BJ (cell line): ENCODE measurements at places on chromosomes 1 and 21.

GRCh38 chr1:41526956-41527561 is 42.6 kb upstream of the EDN2 start:
- DNase-seq: no peak

GRCh38 chr1:96934282-96934681 is 212.7 kb downstream of the PTBP2 start:
- DNase-seq: no peak

DNA sequence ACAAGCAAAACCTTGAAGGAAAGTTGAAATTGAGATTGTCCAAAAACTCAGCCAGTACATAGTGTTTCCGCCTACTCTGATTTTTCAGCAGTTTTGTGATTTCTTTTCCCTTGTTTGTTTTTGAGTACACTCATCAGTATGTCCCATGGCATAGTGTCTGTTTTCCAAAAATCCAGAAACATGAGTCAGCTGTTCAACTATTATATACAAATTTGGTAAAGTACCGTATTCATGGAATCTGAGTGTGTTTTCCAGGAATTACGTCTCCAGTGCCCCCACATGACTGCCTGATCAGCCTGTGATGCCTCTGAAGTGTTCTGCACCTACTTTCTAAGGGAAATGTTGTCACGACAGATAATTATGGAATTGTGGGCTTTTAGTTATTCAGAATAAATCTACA is 186.8 kb downstream of the LTN1 start:
- peak; percentile 84 for DNase-seq

DNA sequence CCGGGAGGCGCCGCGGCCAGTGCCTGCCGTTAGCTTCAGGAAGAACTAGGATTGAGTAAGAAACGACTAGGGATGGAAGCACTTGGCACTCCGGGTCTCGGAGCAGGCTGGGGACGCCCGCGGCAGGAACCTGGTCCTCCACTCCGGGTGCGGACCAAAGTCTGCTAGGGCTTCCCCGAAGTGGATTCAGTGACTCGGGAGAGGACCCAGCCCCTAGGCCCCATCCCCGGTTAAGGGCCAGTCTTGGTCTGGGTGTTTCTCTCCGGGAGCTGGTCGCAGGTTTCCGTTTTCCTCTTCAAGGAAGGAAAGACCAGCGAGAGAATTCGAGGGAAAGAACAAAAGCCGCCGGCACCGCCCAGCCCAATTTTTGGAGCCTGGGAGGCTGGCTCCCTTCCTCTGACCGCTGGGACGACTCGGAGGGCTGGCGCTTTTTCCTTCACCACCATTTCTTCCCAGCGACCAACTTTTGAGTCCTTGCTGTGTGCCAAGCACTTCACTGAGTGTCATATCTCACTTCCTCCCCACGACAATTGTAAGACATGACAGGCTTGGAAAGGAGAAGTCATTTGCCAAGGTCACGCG is 16.8 kb upstream of the STMN1 start:
- no peak for DNase-seq

- no peak for DNase-seq
Measured at GRCh38 chr21:44421901-44422840, 33.1 kb upstream of the LRRC3 start.

GRCh38 chr21:29434081-29434480 is 135.4 kb downstream of the BACH1 start:
- no peak for DNase-seq

DNA sequence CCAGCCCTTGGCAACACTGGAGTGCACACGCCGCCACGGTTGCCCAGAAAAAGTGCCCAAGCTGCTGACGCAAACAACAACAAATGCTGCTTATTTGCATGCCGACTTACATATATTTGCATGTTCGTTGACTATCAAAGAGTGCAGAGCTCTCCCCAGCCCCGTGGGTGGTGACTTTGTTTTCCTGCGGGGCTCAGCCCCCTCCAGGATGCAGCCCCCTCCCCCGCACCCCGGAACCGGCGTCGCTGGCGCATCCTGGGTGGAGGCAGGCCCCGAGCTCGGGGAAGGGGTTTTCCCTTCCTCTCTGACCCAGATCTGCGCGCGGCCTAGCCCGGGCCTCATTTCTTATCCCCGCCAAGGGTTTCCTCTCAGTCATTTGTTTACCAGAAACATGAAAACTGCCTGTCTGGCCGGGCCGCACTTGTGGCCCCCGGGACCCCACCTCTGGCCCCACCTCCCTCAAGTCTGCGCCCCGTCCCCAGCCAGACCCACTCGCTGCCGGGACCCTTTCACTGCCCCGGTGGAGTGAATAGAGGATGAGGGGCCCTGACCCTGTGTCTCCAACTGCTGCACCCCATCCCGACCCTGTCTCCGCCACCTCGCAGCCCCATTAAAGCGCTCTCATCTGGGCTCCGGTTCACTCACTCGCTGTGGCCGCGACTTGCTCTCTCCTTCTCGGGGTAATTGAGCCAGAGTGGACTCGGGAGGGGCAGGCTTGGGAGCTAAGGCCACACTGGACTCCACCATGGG is 5.5 kb downstream of the TNFRSF25 start:
- DNase-seq: no peak

GRCh38 chr1:119331915-119332314 is 36.7 kb upstream of the HAO2 start:
- DNase-seq: no peak

DNA sequence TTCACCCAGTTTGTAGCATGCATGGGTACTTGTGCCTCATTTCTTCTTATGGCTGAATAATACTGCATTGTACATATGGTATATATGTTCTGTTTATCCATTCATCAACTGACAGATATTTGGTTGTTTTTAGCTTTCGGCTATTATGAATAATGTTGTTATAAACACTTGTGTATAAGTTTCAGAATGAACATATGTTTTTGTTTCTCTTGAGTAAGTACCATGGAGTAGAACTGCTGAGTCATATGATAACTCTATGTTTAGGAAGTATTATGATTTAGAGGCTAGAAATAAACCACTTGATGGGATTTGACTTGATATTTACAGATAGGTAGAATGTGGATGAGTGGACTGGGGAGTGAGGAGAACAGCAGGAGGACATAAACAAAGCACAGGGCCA is 48.6 kb downstream of the WNT2B start:
- DNase-seq: no peak

- no peak for DNase-seq
Measured at GRCh38 chr1:225617956-225618355, 35.0 kb downstream of the ENAH start.

- DNase-seq: no peak
Measured at GRCh38 chr1:28159680-28160079, 16.8 kb downstream of the PTAFR start.

DNA sequence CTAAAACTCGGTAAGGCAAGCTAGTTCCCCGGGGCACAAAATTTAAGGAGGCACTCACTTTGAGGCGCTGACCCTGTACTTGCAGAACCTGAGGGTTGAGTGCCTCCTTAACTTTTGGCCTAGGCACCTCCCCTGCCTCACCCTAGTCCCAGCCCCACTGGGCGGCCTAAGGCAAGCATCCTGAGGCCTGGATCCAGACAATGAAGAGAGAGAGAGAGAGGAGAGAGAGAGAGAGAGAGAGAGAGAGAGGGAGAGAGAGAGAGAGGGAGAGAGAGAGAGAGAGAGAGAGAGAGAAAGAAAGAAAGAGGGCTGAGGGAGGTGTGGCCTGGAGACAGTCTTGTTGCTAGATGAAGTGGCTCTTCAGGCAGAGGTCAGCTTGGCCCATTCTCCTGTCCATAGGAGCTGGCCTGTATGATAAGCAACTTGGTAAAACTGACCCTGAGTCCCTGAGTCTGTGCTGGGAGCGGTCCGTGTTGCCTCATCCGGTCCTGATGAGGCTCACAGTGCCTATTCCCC is 7.4 kb upstream of the LRRN2 start:
- DNase-seq: no peak

DNA sequence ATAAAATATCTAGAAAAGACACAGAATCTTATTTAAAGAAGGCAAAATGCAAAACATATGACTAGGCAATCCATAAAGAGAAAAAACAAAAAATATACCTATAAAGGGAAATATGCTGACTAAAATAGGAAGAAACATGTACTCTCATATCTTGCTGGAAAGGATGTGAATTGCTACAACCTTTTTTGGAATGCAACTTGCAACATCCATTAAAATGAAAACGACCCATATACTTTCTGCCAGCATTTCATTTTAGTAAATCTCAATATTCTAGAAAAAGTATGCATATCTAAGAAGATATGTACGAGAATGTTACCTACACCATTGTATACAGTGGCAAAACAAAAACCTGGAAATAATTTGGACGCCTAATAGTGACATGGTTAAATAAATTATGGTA is 56.6 kb downstream of the EDEM3 start:
- DNase-seq: no peak

DNA sequence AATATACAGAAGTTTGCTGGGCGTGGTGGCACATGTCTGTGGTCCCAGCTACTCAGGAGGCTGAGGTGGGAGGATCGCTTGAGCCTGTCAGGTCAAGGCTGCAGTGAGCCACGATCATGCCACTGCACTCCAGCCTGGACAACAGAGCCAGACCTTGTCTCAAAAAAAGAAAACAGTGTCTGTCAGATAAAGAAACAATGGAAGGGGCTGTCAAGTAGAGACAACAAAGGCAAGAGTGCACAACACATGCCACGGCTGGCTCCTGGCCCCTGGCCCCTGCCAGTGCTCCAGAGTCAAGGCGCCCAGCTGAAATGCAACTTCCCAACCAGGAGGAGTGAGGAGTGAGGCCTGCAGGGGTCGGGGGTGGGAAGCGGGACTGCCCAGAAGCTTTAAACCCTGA is 32.6 kb downstream of the PRDM15 start:
- DNase-seq: no peak

GRCh38 chr21:33767236-33767635 is 124.9 kb downstream of the ITSN1 start:
- DNase-seq: no peak

DNA sequence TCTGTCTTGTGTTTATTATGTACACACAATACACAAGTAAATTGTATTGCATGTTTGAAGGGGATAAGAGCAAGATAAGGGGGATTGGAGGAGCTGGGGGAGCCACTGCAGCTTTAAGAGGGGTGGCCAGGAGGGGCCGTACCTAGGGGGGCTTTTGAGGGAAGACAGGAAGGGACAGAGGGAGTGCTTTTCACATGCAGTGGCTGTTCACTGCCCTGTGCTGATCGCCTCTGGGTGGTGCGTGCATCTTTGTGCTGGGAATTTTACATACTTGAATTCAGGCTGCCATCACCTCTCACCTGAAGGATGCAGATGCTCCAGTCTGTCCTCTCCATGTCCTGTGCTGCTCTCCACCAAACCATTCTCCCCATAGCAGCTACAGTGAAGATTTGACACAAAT is 179.5 kb downstream of the PTPRU start:
- no peak for DNase-seq

- DNase-seq: peak; percentile 26
Measured at GRCh38 chr1:76876655-76877395, 9.5 kb downstream of the ST6GALNAC5 start.

- DNase-seq: no peak
Measured at GRCh38 chr1:15427280-15427666, 11.0 kb upstream of the CTRC start.

DNA sequence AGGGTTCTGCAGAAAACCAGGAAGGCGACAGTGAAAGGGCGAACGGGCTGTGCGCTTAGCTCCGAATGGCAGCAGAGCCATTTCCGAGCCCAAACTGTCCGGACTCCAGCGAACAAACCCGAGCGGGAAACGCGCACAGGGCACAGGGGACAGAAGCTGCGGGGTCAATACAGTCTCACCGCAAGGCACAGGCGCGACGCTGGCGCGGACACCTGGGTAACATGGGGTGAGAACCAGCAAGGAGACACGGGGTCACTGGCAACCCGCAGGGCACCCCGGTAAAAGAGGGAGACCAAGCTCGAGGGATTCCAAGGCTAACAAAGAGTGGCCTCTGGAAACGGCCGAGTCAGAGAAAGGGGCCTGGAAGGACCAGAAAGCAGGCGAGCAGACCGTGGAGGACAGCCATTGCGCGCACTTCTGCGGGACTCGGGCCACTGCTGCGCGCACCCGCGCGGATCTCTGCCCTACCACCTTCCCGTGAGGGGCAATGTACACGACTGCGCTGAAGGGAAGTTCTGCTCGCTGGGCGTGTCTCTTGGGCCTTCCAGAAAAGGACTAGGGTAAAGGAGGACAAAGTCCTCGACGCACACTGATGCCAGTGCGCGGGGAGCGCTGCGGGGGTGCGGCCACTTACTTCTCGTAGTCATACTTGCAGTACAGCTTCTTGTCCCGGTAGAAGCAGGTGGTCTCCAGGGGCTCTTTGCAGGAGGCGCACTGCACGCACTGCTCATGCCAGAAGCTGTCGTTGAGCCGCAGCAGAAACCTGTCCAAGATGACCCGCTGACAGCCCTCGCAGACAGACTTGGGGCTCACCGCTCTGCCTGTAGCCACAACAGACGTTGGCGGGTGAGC is 3.8 kb downstream of the LMX1A start:
- no peak for DNase-seq

GRCh38 chr1:118158924-118159323 is 26.1 kb downstream of the SPAG17 start:
- DNase-seq: no peak

GRCh38 chr1:64810001-64810400 is 65.1 kb downstream of the RAVER2 start:
- no peak for DNase-seq

GRCh38 chr1:21700094-21700493 is 30.9 kb upstream of the RAP1GAP start:
- no peak for DNase-seq

DNA sequence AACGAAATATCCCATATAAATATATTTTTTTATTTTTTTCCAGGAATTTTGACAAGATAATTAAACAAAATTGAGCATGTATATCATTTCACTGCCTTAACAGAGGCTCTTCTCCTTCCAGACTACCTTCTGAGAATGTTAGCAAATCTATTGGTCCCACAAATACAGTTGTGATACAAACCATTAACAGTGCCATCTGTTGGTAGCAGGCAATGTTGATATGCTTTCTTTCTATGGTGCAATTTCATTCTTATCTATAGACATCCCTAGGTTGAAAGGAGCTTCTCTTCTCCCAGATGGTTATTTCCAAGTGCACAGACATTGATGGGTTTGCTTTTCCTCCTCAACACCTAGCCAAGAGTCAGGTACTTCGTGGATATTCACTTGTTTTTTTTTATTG is 303.6 kb downstream of the USH2A start:
- no peak for DNase-seq

- no peak for DNase-seq
Measured at GRCh38 chr21:41833497-41834115, 45.5 kb downstream of the PRDM15 start.

DNA sequence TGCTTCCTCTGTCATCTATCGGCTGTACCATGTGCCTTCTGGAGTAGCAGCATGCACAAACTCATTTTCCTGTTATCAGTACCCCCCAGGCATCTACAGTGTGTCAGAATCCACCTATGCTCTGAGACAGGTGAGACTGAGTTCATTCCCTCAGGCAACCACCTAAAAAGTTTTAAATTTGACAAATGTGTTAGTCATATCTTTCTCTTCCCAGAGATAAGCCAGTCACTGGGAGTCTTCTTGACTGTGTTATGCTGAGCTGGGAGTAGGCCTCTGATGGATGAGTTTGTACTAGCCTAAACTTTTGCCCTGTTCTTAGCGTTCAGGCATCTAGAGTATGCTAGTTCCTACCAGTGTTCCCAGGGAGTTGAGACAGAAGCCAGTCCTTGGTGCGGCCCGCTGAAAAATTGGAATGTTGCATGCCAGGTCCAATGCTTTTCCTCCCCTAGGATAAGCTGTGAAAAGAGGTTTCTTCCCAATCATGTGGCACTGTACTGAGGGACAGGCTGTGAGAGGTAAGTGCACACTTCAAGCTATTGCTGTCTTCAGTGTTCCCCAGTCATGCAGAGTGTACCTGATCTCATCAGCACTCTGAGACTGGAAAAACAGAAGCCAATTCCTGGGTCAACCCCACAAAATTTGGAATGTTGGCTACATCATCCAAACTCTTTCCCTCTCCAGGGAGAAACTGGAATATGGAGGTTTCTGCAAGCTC is 1202.3 kb downstream of the NCAM2 start:
- no peak for DNase-seq

- DNase-seq: no peak
Measured at GRCh38 chr1:167262836-167263235, 42.1 kb downstream of the POU2F1 start.
